ENCODE measurements at places on chromosomes 3 and 15.

- peak; percentile 40 for DNase-seq
These were observed 101.2 kb downstream of the SMAD6 start for GRCh38 chr15:66803182-66803729.

GRCh38 chr3:100536093-100536492 is 43.7 kb downstream of the TMEM45A start:
- no peak for DNase-seq

DNA sequence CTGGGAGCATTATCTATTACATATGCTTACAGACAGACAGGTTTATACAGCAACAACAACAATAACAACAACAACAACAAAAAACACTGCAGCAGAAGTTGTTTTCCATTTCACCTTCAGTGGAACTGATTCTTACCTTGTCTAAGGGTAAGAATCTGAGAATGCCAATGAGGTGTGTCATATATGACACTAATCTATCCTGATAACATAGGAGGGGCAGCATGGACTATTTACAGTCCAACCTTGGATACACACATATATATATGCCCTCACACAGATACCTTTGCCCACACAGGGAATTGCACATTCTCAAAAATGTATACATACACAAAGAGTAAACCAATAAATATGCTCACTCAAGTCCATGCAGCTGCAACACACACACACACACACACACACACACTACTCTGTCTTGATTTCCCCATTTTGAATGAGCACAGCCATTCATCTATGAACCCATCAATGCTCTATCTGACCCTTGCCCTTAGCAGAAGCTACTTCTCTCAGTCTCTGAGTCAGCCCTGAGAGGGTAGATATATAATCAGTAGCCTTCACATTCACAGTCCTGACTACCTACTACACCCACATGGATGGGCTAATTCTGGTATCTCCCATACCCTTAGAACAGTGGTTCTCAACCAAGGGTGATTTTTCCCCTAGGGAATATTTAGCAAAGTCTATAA is 9.7 kb upstream of the TRANK1 start:
- no peak for DNase-seq

DNA sequence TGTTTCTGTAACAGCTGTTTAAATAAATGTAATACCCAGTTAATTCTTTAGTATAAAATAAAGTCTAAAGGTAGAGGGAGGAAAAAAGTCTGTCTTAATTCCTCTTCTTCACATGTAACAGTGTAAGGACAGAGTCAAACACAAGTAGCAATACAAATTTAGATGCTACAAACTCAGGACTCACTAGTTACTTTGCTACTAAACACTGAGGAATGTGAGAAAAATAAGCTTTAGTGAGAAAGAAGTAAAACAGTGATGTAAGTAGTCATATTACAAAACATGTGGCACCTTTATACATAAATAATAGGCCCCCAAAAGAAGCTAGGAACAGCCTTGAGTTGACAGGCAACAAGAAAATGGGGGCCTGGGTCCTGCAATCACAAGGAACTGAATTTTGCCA is 113.0 kb downstream of the TBC1D5 start:
- no peak for DNase-seq

DNA sequence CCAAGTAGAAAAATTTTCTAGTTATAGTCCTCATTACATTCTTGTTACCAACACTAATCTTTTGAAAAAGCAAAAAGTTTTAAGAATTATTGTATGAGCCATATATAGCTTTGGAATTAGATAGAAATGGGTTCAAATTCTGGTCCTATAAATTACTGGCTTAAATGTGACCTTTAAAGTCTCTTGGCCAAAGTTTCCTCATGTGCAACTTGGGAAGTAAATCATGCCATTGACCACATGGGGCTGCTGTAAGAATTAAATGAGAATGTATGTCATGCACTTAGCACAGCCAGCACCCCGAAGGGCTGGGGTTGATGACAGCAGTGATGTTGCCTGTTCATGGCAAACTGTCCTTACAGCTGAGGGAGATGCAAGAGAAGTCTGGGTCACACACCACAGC is 108.3 kb downstream of the TOP2B start:
- DNase-seq: peak; percentile 0

- no peak for DNase-seq
These were observed 2.2 kb downstream of the ICE2 start for GRCh38 chr15:60476713-60477112.

All from AML-193 (cell line).